Memory B cell (primary cell): ENCODE measurements at places on chromosomes 5 and 9.

DNA sequence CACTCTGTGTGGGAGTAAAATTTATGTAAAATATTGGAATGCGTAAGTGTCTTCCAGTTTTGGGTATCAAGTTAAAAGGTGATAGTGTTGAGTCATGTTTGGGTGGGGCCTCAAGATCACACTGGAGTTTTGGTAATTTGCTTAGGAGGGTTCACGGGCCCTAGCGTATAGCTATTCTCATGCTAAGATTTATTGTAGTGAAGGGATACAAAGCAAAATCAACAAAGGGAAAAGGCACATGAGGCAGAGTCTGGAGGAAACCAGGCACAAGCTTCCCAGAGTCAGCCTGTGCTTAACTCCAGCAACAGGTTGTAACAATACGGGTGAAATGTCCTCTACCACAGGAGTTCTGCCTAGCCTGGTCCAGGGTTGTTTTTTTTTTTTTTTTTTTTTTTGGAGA, 20.2 kb downstream of the HSPA4 start:
- DNase-seq, result no peak

- DNase-seq, result no peak
These were observed 117.7 kb upstream of the ALDH1B1 start for GRCh38 chr9:38274800-38275199.

- no peak for DNase-seq
These were observed 139.8 kb downstream of the MPDZ start for GRCh38 chr9:13139641-13140171.

GRCh38 chr5:177349762-177350161, 1.7 kb downstream of the LMAN2 start:
- no peak for DNase-seq

GRCh38 chr9:77575785-77576184, 72.3 kb downstream of the GNA14 start:
- DNase-seq, result no peak

GRCh38 chr5:115840873-115841272, 492 bp downstream of the ATG12 start:
- DNase-seq, result no peak

DNA sequence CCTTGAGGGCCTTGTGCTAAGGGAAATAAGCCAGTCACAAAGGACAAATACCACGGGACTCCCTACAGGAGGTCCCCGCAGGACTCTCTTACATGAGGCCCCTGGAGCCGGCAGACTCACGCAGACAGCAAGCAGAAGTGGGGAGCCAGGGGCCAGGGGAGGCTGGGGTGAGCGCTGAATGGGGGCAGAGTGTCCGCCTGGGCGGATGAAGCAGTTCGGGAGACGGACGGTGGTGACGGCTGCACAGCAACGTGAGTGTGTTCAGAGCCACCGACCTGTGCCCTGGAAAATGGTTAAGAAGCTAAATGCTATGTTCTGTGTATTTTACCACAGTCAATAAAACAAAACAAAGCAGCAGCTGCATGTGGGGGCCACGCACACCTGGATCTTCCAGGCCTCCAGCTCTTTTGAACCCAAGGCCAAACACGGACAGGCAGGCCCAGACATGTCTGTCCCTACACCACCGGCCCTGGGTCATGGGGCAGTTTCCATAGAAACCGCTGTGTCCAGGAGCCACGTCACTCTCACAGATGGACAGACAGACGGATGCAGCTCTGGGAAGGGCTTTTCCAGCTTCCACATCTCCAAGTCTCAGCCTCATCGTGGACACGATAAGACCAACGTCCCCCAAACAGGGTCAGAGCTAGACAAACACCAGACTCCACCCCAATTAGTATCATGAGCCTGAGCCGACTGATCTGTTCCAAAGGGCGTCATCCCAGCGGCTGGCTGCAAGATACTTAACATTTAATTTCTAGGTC, 103.9 kb downstream of the VAV2 start:
- DNase-seq, result no peak

GRCh38 chr9:101601904-101602765, 7.4 kb upstream of the PPP3R2 start:
- DNase-seq, result no peak

- DNase-seq, result no peak
These were observed 7.6 kb downstream of the PAM start for GRCh38 chr5:102762562-102763227.

- DNase-seq, result no peak
These were observed 4.3 kb downstream of the PRRC2B start for GRCh38 chr9:131398204-131398603.

DNA sequence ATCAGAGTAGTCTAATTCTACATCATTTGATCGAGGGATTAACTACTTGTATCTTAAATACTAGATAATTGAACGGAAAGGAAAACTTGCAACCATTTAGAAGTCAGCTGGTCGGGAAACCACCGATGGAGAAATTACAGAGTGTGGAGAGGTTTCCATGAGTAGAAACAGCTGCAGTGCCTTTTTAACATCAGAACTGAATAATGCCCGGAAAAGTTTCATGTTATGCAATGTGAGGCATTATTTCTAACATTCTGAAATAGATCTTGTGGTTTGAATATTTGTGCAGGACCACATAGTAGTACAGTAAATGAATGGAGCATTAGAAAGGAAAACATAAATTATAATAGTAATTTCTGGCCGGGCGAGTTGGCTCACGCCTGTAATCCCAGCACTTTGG, 88.1 kb upstream of the RNF180 start:
- DNase-seq, result no peak

DNA sequence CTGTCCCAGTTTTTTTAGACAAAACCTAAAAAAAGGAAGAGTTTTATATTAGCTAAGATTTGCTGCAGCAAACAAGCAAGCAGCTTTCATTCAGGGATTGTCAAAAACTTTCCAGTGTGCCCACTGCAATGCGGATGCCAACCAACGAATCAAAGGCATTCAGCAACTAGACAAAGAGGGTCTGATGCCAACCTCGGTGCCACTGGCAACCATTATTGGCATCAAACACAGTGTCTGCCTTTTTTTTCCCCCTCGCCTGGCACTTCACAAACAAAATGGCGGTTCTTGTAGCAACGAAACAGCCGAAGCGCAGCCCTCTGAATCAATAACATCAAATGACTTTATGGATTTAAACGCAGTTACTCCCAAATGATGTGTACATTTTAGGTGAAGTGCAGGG, 10.4 kb downstream of the NFIB start:
- DNase-seq, result no peak

GRCh38 chr5:168920019-168920810, 341.0 kb upstream of the PANK3 start:
- DNase-seq, result no peak

DNA sequence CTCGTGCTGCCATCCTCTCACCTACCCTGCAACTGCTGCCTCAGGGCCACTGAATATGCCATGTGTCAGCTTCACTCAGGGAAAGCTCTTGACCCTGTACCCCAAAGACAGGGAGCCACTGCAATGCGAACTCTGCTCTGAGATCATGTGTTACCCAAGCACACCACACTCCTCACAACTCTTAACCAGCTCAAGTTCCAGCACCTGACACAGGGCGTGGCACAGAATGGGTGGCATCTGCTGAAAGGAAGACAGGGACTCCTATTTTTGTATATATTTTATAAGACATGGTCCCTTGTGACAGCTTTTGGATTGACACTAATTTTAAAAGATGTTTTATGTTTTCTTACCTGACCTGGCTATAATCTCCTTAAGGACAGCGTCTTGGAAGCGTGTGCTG, 10.7 kb downstream of the PHYKPL start:
- DNase-seq, result no peak

GRCh38 chr9:92781899-92782298, 17.3 kb upstream of the BICD2 start:
- no peak for DNase-seq

DNA sequence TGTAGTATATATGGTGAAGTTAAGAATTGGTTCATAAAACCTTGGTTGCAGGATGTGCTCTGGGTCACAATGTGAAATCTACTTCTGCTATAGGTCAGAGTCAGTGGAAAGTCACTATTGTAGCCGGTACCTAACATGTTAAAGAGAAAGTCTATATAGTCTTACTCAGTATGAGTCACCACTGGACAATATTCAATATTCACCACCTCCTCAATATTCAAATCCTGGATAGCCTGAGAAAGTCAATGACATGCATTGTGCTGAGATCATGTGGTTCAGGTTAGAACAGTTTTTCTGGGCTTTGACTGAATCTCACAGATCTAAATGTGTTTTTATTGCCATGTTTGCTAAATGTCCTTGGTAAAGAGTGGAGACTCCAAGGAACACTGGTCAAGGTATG, 108.8 kb downstream of the HMHB1 start:
- no peak for DNase-seq

- no peak for DNase-seq
These were observed 41.3 kb upstream of the MIER3 start for GRCh38 chr5:56993241-56993640.

- DNase-seq, result peak; percentile 11
These were observed 10.7 kb upstream of the CLK4 start for GRCh38 chr5:178637356-178638074.

DNA sequence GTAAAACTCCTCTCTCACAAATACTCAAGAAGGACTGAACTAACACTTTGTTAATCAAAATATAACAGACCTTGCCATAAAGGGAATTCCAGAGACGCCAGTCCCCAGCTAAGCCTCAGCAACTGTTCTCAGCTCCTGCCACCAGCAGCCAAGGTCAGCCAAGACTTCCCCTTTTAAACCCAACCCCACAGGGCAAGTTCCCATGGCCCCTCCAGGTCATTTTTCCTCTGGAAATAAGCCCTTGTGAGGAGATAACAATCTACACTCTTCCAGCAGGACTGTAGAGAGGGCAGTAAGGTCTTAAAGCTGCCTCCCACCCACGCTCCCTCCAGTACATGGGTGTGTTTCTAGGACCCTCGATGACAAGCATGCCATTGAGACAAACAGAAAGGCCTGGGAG, 78.3 kb downstream of the DPYSL3 start:
- no peak for DNase-seq

DNA sequence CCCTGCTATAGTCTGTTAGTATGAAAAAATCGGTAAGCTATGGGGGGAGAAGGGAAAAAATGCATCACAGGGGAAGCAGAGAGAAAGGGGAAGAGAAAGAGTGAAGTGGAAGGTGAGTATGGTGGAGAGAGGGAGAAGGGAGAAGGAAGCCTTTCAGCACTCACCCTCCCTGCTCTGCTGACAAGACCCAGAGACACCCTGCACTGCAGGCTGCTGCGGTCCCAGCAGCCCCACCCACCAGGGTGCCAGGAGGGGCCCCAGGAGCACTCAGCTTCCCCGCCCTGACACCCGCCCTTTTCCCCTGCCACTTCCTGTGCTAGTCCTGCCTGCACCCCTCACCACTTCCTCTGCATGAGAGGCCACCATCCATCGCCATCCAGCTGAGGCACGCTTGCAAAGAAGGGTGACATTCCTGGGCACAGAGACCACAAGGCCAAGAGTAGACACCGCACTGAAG, 12.7 kb downstream of the STK10 start:
- DNase-seq, result peak; percentile 54

- peak; percentile 32 for DNase-seq
These were observed at the start of gene DAB2 for GRCh38 chr5:39424736-39425637. Gene DAB2, minus strand, starts transcription at chr5:39424980. Its CDS starts 30,660 bp downstream, at chr5:39394320.

GRCh38 chr9:81673310-81673709, 16.0 kb downstream of the TLE1 start:
- DNase-seq, result no peak

GRCh38 chr5:73902327-73903051, 276.5 kb downstream of the ARHGEF28 start:
- DNase-seq, result peak; percentile 37

DNA sequence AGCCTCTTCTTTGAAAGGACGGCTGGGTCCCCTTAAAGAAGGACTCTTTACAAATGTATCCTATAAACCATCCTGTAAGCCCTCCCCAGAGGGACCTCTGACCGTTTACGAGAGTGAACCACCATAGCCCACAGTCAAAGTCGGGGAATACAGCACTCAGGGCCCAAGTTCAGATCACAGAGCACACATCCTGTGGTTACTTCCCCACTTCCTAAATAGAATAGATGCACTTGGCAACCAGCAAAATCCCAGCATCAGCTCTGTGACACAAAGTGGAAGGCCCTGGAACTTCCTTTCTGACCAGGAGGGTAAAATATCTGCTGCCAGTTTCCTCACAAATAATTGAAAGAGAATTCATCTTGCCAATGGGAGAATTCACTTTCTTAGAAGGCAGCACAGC, 6.9 kb upstream of the IGFBPL1 start:
- DNase-seq, result no peak

DNA sequence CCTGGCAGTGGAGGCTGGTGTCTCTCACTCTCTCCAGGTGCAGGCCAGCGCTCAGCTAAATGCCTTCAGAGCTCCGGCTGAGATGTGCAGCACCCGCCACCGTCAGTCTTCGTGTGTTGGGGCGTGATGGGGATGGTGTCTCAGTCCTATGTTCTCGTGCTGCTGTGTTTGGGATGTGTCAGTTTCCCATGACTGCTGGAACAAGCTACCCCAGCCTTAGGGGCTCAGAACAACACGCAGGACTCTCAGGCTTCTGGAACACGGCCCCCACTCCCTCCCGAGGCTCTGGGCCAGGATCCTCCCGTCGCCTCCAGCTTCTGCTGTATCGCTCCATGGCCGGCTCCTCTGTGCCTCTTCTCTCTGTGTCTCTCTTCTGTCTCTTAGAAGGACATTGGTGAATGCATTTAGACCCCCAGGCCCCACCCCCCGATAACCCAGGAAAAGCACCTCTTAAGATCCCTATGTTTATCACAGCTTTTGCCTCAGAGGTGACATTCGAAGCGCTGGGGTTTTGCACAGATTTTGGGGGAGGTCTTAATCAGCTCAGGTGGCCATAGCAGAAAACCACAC, 9.6 kb upstream of the CEP72 start:
- DNase-seq, result no peak

- DNase-seq, result no peak
These were observed 124.8 kb downstream of the COL23A1 start for GRCh38 chr5:178465228-178465860.

DNA sequence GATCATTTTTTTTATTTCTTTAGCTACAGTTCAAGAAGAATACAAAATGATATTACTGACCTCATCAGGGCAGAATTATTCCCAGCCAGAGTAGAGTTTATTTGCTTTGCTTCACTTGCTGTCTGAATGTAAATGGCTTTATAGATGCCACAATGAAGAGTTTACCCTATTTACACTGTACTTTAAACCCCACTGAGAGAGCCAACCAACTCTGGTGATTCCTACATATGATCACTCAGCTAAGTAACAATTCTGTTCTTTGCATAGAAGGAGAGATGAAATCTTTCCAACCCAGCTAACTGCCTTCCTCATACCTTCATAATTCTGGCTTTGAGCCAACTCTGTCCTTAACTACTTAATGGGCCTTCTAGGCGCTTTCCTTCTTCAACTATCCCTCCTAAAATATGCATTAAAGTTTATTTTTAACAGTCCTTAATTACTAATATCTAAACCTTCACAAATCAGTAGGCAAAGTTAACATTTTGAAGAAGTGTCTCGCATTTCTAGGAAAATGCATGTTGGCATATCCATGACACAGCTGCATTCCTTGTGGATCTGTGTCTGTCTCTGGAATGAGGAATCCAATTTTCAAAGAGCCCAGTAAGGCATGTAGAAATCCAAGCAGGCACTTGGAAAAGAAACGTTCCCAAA, 284.8 kb upstream of the GRAMD2B start:
- DNase-seq, result no peak

- no peak for DNase-seq
These were observed 102.1 kb upstream of the CEP78 start for GRCh38 chr9:78133751-78134150.

GRCh38 chr9:123753669-123754258, 176.2 kb downstream of the DENND1A start:
- DNase-seq, result no peak
